ENCODE measurements at places on chromosomes 5 and 9.

- DNase-seq = no peak
These were observed 52.7 kb downstream of the RNF145 start for GRCh38 chr5:159156426-159157238.

GRCh38 chr5:112293587-112293986 is 125.5 kb downstream of the EPB41L4A start:
- no peak for DNase-seq

DNA sequence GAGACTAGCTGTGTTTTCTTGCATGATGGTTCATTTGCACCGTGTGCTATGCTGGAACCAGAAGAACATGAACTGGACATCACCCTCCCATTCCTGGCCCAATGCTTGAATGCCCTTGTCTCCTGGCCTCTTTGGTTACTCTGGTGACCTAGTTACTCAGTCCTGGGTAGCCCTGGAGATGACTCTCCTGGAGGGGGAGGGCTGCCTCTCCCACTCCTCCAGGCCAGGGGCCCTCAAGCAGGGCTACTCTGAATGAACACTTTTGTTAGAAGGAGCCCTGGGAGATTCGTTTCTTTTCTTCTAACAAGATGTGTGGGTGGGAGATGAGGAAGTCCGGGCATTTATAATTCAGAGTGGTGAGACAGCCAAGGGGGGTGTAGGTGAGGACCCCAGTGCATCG is 12.0 kb upstream of the NKX2-5 start:
- DNase-seq = no peak

DNA sequence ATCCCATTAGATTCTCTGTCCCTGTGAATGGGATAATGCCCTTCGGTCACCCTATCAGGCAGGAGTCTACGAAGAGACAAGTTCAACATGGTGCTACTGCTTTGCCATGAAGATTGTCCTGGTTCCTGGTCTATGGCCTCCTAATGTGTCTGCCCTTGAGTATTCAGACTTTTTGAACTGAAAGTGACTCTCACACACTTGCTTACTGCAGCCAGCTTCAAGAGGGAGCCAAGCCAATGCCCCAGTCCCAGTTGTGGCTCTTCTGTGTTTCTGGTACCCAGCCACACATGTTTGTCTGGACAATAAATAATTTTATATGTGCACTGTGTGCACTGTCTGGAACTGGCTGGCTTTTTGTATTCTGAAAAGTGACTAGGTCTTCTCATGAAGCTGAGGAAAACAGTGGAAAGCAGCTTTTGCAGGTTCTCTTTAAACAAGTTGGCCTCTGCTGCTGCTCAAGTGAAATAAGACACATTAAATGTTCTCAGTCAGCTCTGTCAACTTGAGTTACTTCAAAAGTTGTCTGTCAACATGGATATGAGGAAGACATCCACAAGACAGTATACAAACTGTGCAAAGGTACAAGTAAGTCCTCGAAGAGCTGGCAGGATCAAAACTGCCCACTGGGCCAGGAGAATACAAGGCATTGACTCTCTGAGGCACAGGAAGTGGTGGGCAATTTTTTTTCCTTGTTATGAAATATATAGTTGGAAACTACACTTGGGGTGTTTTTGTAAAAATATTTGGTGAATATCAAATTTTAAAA is 60.0 kb downstream of the ZNF608 start:
- no peak for DNase-seq

DNA sequence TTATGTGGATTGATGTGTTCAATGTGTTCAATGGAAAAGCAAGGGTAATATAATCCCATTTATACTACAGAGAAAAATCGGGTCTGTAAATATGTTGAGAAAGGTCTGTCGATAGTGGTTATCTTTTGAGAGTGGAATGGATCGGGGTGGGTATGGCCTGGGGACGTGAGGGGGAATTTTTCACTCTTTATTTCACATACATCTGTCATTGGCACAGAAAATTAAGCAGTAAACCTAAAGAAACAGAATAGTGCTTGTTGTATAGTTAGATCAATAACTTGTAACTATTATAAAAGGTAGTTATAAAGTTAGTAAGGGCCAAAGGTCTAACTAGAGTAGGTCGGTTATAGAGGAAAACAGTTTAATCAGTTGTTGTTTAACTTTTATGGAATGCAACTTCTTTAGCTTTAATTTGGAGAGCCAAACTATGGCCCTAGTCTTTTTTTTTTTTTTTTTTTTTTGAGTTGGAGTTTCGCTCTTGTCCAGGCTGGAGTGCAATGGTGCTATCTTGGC is 66.1 kb upstream of the ABL1 start:
- DNase-seq = no peak

DNA sequence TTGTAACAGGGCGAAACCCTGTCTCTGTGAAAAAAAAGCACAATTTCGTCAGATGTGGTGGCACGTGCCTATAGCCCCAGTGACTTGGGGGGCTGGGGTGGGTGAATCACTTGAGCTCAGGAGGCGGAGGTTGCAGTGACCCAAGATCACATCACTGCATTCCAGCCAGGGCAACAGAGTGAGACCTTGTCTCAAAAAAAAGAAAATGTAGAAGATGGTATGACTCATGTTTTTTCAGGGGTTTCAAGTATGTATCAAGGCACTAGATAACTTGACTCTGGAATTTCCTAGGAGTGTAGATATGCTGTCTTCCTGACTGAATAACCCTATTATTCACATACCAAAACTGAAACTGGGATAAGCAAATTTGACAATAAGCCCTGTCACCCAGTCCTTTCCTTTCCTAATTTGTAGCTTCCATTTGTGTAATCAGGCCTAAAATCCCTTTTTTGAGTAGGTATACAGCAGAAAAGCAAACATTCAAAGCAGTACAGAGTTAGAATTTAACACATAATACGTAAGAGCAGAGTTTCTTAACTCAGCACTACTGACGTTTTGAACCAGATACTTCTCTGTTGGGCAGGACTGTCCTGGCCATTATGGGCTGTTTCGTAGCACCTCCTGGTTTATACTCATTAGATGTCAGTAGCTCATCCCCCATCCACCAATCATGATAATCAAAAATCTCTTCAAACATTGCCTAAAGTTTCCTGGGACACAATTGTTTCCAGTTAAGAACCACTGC is 17.3 kb upstream of the ANKRD18B start:
- no peak for DNase-seq

DNA sequence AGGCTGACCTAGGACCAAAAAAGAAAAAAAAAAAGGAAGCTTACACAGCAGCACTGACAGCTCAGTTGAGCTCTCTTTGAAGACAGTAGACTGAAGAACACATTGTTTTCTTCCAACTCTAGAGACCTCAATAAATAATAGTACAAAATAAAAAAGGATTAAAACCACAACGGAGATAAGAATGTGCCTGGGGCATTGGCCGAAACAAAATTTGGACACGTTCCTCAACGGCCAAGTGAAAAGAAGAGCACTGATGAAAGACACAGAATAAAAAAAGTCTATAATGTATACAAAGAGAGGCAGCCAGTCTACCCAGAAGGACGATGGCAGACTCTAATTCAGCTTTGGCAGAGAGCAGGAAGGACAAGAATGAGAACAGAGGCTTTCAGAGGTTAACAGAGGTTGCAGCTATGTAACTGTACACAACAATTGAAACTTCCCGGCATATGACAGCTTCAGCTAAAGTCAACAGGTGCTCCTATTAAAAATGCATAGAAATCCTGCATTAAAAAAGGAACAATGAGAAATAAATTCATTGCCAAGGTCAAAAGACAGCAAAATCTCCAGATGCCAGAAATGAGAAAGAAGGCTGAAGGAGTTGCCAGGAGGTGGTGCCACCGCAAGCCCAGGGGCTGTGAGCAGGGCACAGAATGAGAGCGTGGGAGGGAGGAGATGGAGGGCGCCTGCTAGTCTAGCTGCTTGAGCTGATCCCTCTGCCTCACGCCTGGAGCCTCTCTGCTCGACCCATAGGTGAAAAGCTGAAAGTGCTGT is 113.9 kb downstream of the DCP2 start:
- DNase-seq = no peak

- DNase-seq = no peak
These were observed 405.5 kb downstream of the ARHGEF28 start for GRCh38 chr5:74031536-74031935.

- no peak for DNase-seq
These were observed 212.8 kb upstream of the CHD1 start for GRCh38 chr5:99141534-99142128.

GRCh38 chr9:74800226-74800625 is 87.5 kb downstream of the TRPM6 start:
- DNase-seq = no peak

- no peak for DNase-seq
These were observed 2.7 kb downstream of the OR2V2 start for GRCh38 chr5:181149806-181150733.

- no peak for DNase-seq
These were observed 21.1 kb upstream of the CDKN2AIPNL start for GRCh38 chr5:134432677-134433359.

DNA sequence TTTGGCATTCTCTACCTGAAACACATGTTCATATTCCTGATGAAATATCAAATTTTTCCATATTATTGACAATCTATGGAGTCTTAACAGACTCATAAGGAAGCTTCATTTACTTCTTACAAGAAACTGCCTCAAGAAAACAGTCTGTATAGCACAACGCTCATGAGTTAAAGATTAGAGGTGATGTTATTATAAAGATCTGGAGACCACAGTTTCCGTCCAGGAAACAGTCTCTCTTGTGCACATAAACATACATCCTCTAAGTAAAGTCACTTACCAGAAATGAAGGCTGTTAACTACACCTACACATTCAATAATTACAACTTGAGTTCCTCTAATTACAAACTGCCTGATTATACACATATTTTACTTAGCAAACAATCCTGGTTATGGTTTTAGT is 86.9 kb downstream of the RAPGEF6 start:
- no peak for DNase-seq

- no peak for DNase-seq
These were observed 5.5 kb downstream of the ANGPTL2 start for GRCh38 chr9:127116957-127117356.

DNA sequence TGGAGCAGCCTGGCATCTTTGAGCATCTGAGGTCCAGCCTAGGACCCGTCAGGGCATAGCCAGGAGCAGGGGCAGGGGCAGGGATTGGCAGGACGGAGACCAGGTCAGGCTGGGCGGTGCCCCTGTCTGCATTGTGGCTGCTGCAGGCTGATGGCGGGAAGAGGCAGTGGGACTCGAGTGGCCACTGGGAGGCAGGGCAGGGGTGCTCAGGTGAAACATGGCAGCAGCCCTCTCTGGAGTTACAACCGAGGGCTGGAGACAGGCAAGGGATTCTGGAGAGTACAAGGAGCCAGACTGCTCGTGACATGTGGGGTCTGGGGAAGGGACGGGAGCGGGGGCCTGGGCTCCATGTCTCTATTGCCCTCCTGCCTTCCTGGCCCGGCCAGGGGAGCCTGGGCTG is 97.4 kb upstream of the RAPGEF1 start:
- DNase-seq = peak; percentile 46

GRCh38 chr9:5041390-5042115 is 56.5 kb downstream of the JAK2 start:
- no peak for DNase-seq

DNA sequence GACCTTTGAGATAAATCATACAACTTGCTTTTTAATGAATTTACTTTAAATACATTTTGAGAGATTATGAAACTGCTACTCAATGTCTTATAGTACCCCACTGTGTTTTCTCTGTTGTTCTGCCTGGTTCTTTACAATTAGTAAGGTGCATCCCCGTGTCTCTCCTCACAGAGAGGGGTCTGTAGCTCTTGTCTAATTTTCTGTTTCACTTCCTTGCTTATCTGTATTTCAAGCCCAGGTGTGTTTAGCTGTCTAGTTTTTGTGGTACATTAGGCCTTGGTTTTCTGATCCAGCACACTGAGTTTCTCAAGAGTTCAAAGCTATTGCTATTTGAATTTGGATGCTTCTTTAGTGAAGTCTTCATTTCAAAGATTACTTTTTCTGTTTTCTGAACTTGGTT is 105.1 kb downstream of the MAST4 start:
- no peak for DNase-seq

DNA sequence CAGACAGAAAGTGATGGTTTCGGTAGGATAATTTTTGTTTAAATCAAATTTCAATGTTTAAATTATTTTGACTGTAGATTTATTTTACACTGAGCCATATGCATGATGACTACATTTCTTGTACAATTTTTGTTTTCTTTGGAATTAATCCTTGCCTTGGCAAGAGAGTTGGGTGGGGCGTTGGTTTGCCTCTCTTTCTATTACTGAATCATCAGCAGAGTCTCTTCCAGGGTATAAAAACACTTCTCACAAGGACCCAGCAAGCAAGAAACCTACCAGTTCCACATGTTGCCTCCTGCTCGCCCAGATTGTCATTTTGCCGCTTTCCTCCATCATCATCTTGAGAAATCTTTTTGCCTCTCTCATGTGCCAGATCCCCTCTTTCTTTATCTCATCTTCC is 455.0 kb upstream of the DMAC1 start:
- no peak for DNase-seq

GRCh38 chr5:91366551-91366950 is 16.6 kb downstream of the ARRDC3 start:
- DNase-seq = no peak

DNA sequence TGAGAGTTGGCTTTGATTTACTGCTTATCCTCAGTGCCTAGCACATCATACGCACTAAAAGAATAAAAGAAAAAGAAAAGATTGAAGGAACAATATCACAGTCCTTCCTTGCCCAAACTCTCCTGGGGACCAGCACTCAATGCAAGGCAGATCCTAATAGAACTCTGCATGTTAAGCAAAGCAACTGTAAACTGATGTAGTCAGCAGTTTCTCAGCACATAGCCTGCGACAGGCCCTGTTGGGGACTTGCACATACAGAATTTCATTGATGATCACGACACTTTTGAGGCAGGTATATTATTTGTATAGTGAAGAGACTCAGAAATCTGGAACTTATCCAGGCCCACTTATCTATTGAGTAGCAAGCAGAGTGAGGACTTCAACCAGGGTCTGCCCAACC is 15.4 kb downstream of the NIPAL4 start:
- DNase-seq = no peak

DNA sequence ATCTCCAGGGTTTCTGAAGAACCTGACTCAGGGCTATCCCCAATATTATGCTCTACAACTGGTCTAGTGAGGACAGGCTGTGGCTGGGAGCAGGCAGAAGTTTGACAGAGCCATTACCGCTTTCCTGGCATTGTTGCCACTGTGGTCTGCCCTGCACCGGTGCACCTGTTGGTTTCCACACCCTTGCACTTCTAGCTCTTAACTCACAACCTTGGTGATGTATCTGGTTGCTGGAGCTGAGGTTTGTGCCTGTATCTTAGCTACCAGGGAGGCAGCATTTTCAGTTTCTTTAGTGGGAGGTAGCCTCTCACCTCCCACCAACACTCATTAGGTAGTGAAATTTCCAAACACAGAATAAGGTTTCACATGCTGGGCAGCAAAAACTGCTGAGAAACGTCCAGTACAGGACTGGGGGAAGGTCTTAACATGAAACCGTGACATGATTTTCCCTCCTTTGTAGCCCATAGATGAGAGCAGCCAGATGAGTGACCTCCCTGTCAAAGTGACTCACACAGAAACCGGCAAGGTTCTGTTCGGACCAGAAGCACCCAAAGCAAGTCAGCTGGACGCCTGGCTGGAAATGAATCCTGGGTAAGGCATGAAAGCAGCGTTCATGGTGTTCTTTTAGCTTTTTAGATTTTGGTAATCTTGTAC is 57.7 kb downstream of the SMARCA2 start:
- no peak for DNase-seq
